Activated CD8-positive, alpha-beta memory T cell treated with anti-CD3 and anti-CD28 coated beads for 1 hour (primary cell): ENCODE measurements at places on chromosomes 4 and X.

DNA sequence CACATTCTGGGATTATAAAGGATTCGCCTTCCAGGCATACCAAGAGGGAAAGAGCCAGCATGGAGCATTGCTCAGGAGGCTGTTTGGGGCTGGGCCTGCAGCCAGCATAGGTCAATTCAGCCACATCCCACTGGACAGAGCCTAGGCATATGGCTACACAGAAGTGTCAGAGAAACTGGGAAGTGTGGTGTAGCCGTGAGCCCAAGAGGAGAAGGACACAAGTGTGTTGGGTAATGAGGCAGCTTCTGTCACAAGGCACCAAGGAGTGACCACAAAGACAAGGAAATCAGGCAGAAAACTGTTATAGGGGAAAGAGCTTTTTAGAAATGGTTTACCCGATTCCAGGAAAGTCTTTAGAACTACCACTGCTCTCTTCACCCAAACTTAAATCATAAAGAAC is 178.6 kb upstream of the TBL1X start:
- no peak for DNase-seq

DNA sequence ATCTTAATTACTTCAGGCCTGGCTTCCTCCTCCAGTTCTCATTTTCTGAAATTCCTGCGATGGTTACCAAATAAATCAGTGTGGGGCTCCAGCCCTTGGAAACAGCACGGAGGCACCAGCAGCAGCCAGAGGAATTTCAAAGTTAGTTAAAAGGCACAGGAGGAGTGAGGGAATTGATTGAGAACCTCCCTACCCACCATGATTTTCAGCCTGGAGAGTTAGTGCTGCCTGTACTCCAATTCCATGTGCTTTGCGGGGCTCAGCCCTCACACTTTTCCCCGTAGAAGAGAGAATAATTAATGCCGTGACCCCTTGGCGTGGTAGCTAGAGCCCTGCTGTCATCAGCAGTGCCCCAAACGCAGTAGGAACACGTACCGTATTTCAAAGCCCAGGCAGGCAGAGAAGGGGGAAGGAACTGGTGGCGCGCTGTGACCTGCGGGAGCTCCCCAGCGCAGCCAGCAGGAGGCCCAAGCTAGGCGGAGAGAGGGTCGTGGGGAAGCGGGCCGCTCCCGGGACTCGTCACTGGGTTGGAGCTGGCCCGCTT is 84.0 kb upstream of the IGFBP7 start:
- DNase-seq: no peak

DNA sequence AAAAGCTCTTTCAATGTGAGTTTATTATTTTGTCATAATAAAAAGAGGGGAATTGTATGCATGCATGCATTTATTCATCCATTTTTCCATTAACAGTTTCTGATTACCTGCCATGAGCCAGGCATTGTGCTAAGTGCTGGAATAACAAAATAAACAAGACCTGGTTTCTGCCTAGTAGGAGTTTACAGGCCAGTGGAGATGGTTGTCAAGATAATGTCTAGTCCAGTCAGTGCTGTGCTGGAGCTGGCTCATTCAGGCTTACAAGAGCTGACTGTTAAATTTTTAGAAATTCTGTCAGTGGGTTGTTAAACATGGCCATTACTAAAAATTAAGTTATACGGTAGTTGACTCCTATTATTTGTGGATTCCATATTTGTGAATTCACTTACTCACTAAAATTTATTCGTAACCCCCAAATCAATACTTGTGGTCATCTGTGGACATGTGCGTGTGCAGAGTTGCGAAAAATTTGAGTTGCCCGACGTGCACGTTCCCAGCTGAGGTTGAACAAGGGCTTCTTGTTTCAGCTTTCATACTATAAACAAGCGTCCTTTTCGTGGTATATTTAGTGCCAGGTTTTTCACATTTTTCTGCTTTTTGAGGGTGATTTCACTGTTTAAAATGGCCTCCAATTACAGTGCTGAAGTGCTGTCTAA is 172.3 kb upstream of the RPS6KA3 start:
- DNase-seq: no peak

DNA sequence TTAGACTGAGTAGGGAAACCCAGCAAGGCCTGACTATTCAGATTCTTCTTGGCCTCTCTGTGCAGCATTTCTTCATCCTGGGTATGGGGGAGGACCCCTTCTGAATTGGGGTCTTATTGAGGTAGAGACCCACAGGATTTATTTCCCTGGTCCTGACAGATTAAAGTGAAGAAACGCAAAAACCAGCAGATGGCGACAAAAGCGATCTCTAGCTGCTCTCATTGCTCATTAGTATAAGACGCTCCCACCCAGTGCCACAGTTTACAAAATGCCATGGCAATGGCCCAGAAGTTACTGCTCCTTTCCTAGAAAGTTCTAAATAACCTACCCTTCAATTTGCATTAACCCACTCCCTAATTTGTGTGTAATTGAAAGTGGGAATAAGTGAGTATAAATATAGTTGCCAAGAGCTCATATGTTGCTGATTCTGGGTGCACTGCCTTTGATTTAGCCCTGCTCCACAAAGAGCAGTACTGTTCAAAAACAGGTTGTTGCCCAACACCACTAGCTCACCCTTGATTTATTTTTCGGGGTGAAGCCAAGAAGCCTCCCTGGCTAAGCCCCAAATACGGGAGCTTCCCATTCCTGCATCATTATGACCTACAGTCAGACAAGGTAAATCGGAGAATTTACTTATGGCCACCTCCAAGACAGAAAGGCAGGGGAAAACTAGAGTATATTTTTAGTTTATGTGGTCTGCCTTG is 3.7 kb upstream of the BEX4 start:
- DNase-seq: no peak

GRCh38 chr4:55854129-55854528 is 681 bp downstream of the EXOC1 start:
- no peak for DNase-seq

- DNase-seq: no peak
Measured at GRCh38 chrX:139909712-139910111, 23.1 kb downstream of the ATP11C start.

- no peak for DNase-seq
Measured at GRCh38 chrX:25733148-25733547, 405.0 kb upstream of the MAGEB18 start.

DNA sequence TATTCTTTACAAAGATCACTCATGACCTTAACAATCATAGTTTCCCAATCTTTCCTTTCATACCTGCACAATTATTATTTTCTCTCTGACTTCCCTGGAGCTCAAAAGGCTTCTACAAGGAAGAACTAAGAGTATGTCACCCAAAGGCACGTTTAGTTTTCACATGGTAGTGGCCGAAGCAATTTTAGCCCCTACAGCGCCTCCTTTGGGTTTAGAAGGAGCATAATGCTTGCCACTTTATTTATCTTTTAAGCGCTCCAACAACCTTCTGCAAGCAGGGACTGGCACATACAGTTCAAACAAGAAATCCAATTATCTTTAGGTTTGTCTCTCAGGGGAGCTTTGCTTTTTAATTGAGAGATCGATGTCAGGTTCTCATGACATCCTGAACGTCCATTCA is 42.0 kb upstream of the IGSF1 start:
- no peak for DNase-seq

GRCh38 chr4:159258889-159259560 is 156.1 kb downstream of the RAPGEF2 start:
- no peak for DNase-seq

GRCh38 chrX:147953976-147954375 is 27.2 kb upstream of the FMR1NB start:
- DNase-seq: no peak

DNA sequence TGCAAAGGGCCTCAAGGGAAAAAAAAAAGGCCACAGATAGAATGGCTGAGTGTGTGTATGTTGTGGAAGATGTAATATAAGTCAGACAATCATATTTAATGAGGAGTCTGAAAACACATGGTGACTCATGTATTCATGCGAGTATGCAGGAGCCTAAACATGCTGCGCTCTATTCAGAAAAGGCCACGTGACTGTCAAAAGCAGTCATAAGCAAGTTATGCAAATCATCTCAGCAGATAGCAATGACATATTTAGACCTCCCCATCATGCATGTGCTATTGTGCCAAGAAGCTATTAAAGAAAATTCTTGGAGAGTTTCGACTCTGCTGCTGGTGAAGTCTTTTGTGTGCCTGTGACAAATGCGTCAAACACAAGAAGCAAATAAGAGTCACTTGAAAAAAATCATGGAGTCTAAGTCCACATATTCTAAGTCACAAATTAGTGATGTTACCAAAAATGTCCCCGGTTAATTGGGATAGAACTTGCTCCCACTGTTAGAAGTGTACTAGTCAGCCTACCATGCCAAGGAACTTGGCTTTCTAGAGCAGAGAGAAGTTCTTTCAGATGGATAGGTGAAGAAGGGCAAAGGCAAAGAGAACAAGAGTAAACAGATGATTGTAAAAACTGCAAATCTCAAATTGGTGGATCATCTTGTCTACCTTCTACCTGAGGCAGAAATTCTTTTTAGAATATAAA is 5.0 kb downstream of the LNX1 start:
- no peak for DNase-seq

- DNase-seq: no peak
Measured at GRCh38 chrX:123303429-123303828, 119.4 kb downstream of the GRIA3 start.

- DNase-seq: no peak
Measured at GRCh38 chrX:12223650-12224049, 85.4 kb downstream of the FRMPD4 start.

DNA sequence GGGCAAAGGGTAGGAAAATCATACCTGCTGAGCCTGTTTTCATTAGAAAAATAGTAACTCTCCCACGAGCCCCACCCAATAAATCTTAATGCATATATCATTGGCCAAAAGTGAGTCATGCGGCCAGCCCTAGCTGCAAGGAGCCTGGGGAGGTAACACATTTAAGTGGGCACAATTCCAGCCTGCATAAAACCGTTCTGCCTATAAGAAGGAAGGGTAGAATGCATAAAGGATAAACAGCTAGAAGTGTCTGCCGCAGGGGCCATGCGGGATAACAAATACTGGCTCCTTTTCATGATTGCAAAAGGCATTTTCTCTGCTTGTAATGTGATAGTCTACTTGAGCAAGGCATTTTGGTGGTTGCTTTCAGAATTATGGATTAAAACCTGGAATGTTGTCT is 37.1 kb downstream of the EFHC2 start:
- DNase-seq: no peak

DNA sequence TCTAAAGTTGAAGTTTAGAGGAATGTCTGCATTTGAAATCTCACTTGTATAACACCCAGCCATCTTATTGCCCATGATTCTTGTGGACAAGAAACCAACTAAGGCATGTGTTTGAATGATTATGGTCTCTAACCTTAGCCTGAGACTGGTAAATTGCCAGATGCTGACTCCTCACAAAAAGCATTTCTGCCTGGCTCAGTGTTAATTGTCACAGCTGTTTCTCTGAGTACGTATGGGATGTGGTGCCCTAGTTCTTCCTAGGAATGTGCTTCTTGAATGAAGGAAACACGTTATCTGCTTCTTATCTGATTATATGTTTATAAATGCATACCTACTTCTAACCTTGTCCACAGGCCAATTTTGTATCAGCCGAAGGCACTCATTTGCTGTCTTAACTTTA is 63.1 kb upstream of the NDP start:
- no peak for DNase-seq

DNA sequence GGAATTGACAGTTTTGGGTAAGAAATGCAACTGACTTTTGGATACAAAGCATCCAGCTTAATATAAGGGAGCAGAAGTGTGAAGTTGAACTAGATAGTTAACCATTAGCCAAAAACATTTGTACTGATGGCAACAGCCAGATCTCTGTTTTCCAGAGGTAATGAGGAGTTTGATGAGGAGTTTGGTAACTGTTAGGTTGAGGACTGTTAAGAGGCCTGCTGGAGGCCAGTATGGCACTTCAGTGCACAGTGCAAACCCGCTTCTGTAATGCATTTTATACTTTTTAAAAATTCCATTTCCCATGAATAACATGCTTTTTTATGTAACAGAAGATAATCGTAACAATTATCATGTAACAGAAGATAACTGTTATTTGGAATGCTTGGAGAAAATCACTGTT is 30.0 kb downstream of the CDKL5 start:
- DNase-seq: no peak

DNA sequence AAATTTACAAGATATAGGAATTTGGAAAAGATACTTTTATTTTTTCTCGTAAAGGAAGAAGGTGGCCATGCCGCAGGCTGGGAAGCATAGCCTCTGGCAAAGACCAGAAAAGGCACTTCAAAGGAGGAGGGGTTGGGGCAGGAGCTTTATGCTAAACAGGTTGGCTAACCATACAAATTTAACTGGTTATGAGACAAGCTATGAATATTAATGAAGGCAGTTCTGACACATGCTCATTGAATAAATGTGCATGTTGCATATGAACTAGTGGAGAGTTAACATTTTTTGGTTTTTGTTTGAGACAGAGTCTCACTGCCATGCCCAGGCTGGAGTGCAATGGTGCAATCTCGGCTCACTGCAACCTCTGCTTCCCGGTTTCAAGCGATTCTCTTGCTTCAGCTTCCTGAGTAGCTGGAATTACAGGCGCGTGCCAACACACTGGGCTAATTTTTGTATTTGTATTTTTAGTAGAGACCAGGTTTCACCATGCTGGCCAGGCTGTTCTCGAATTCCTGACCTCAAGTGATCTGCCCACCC is 36.5 kb downstream of the GALNTL6 start:
- DNase-seq: no peak

GRCh38 chrX:137847376-137847775 is 281.4 kb downstream of the ZIC3 start:
- no peak for DNase-seq

- DNase-seq: no peak
Measured at GRCh38 chrX:65932173-65933084, 107.5 kb downstream of the VSIG4 start.

DNA sequence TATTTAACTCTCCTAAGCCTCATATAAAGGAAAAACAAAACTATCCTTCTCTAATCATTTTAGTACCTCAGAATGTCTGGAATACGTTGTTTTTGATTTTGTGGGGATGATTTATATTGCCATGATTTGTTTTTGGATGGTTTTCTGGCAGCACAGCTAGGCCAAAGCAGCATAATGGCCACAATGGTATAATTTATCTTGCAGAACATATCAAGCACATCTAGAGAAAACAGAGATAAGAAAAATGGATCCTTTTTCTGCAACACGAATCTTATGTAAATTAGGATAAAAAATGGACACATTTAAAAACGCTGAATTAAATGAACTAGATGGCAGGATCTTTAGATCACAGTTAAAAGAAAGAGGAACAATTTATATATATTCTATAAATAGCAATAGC is 269.9 kb upstream of the FAT4 start:
- no peak for DNase-seq
